Omental fat pad (tissue), 4 donors: ENCODE measurements at places on chromosomes 12 and 14. TPM values are rescaled to one million over a fixed set of nuclear protein-coding genes. Genes with fewer than 3 reads are reported as not detected.

DNA sequence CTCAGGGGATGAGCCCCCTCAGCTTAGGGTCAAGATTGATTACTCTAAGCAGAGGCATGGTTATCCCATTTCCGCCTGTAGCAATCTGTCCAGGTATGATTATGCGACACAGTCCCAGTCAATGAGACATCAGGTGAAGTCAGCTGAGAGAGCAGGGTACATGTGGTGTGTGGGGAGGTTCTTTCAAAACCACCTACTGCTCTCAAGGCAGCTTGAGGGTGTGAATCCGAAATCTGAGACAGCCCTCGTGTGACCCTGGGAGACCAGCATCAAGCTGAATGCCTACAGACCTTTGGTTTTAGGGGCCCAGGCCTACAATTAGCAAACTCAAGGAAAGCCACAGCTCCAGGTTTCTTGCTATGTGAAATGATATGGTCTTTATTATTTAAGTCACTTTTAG lies 275.7 kb downstream of the ITPR2 start:
- no peak for DNase-seq

Gene SLCO1B3
- not detected for total RNA-seq

Gene TAS2R8
- not detected for total RNA-seq

Gene KRT74
- not detected for total RNA-seq
